ENCODE measurements at places on chromosomes 13 and 19. TPM values are rescaled to one million over a fixed set of nuclear protein-coding genes. Genes with fewer than 3 reads are reported as not detected.
A peak's percentile ranks its signal among the peaks of the same experiment; 100 is the strongest.

GRIN2D gene
- 0.38 TPM for total RNA-seq

PRX gene
- 3.5 TPM for total RNA-seq

GRCh38 chr13:90868321-90868920 is 479.1 kb upstream of the MIR17HG start:
- DNase-seq: no peak

- peak; percentile 87 for DNase-seq
These were observed 2.1 kb upstream of the PNPLA6 start for GRCh38 chr19:7533281-7533885.

Measured in Right ventricle myocardium inferior (tissue), 1 donor.